Stimulated activated CD8-positive, alpha-beta memory T cell treated with anti-CD3 and anti-CD28 coated beads, Interleukin-7, amount 100 ng/mL, for 1 hour (primary cell): ENCODE measurements at places on chromosomes 2 and 18.

DNA sequence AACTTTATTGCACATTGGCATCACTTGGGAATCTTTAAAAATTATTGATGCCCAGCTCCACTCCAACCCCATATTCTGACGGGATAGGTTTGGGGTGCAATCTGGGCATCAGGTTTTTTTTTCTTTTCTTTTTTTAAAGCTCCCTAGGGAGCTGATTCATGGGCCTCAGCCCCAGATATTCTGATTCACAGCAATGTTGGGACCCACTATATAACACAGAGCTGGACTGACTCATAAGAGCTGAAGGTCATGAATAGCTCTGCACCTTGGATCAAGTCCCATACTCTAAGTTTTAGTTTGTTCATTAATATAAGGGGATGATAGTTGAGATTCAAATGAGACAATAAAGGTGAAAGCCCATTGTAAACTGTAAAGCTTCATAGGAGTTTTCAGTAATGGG is 191.1 kb upstream of the REV1 start:
- no peak for DNase-seq

DNA sequence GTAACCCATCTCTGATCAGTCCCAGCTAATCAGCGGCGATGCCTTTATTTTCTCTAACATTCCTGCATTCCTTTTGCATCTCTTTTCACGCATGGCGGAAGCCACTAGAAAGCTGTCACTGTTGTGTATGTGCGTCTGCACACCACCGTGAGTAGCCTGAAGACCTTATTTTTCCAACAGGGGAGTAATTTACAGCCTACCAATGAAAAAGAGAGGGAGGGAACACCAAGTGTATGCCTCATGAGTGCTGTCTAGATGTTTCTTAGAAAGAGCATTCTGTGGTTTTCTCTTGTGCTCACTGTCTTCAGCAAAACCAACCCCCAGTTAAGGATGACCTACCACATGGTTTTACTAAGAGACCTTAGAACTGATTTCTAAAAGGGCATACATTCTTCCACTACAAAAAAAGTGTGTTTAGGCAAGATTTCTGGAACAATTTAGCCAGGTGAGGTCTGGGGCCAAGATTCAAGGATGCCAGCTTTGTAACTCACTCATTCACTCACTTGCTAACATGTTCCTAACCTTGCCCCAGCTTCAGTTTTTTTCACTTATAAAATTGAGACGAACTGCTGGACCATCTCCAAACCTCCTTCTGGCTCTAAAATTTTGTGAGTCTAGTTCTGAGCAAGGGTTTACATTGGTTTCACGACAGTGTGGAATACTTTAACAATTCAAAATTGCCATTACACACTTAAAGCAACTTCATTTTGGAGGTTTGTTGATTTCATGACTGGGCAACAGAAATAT is 51.4 kb downstream of the BCL2 start:
- DNase-seq, result no peak

GRCh38 chr2:75500633-75501032 is 60.1 kb downstream of the EVA1A start:
- no peak for DNase-seq

- no peak for DNase-seq
Observed at GRCh38 chr2:62539606-62540407, 33.8 kb upstream of the TMEM17 start.

DNA sequence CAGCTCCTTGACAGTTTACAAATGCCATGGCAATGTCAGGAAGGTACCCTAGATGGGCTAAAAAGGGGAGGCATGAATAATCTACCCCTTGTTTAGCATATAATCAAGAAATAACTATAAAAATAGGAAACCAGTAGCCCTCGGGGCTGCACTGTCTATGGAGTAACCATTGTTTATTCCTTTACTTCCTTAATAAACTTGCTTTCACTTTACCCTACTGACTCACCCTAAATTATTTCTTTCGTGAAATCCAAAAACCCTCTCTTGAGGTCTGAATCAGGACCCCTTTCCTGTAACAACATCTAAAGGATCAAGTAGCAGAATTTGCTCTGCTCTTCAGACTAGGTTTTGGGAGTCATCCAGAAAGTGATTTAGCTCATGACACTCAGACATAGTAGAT is 43.7 kb downstream of the CD8B2 start:
- DNase-seq, result no peak

DNA sequence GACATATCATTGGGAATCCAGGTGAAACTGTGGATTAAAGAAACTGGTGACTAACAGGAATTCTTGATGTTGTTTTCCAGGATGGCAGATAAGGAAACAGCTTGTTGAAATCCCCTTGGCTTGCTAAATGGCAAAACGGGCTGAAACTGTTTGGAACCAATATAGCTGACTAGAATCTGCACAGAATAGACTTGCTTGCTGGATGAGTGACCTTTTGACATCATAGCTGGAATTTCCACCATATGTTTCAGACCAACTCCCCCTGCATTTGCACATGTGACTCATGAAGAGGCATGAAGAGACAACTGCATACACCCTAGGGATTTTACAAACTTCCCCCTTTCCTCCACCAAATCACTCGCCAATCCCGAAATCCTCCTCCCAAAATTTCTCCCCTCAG is 87.7 kb upstream of the LYPD1 start:
- no peak for DNase-seq

DNA sequence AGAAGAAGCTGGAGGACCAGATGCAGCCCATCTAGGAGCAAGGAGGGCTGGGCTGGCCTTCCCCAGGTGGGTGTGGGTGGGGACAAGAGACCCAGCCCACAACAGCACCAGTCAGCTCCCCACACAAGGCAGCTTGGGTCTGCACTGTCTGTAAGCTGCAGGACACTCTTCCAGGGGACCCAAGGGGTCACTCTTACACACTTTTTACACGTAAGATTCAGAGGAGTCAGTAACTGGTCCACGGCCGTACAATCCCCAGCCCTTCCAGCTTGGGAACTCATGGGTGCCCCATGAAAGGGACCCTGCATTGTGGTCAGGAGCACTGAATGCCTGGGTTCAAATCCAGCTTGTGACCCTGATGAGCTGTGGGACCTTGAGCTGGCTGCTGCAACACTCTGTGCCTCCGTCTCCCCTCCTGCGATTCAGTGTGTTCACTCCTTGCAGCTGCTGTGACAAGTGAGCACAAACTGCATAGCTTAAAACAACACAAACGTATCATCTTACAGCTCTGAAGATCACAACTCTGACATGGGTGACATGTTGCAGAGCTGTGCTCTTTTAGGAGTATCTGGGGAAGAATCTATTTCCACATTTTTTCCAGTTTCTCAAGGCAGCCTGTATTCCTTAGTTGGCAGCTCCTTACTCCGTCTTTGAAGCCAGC is 11.1 kb upstream of the SLC66A3 start:
- no peak for DNase-seq

GRCh38 chr2:63875131-63875527 is 33.4 kb downstream of the UGP2 start:
- DNase-seq, result no peak

DNA sequence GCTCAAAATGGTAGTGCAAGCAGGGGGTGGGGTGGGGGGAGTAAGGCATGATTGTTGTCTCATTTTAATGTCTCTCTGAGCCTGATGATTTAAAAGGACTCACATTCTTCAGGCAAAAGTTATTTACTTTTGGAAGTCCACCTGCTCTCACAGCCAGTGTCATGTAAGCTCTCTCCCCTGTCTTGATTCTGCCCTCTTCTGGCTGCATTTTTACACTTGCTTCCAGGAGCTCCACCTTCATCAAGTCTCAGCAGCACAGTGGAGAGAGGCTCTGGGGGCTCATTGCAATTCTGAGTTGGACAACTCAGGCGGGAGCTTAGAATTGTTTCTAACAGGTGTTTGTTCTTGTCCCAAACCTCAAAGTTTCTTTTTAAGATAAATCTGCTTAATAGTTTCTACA is 39.2 kb downstream of the GNAL start:
- DNase-seq, result no peak

DNA sequence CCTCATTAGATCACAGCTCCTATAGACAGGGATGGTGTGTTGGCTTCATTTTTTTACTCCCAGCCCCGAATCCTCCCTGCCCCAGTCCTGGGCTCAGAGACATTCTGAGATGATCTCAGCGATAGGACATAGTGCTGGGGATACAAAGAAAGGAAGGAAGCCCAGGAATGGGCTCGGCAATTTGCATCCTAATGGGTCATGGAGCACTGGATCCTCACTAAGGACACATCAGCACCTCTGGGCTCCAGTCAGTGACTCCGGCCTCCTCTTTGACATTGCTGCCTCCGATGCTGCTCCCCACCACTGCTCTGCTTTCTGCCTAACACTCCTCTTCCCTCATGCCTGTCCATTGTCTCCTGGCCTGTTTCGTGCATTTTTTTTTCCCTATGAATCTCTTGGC is 489.1 kb downstream of the STK39 start:
- DNase-seq, result no peak

GRCh38 chr18:30277676-30278075 is 764.9 kb downstream of the DSC3 start:
- no peak for DNase-seq

GRCh38 chr2:43328832-43329231 is 102.4 kb upstream of the ZFP36L2 start:
- DNase-seq, result no peak

GRCh38 chr2:240648650-240649275 is 23.5 kb downstream of the GPR35 start:
- DNase-seq, result no peak

DNA sequence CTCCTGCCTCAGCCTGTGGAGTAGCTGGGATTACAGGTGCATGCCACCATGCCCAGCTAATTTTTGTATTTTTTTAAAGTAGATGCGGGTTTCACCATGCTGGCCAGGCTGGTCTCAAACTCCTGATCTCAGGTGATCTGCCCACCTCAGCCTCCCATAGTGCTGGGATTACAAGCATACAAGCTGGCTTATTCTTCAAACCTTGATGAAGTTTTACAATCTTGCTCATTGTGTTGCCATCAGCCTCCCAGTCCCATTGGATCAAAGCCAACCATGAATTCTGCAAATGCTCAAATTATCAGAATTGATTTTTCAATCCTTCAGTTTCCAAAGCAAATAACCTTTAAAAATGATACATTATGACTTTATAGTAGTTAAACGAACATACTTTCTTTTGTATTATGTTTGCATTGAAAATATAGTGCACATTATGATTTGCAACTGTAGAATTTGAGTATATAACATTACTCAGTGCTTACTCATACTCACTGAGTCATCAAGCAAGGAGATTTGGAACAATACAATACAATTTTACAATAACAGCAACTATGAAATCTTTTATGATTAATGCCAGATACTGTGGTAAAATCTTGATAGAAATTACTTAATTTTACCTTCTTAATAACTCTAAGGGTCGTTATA is 1491.9 kb upstream of the CELF4 start:
- DNase-seq, result no peak

- DNase-seq, result no peak
Observed at GRCh38 chr2:43302182-43302960, 76.0 kb upstream of the ZFP36L2 start.

GRCh38 chr2:104873689-104874054 is 19.8 kb downstream of the POU3F3 start:
- no peak for DNase-seq

- DNase-seq, result no peak
Observed at GRCh38 chr2:8638327-8638726, 43.5 kb upstream of the ID2 start.

GRCh38 chr2:127047054-127047453 is 59.9 kb downstream of the BIN1 start:
- no peak for DNase-seq

- no peak for DNase-seq
Observed at GRCh38 chr2:212539072-212539880, 674 bp upstream of the ERBB4 start.

GRCh38 chr2:132416723-132417395 is at the start of gene GPR39:
TSS of gene GPR39 (plus strand) at chr2:132416805.
- no peak for DNase-seq

DNA sequence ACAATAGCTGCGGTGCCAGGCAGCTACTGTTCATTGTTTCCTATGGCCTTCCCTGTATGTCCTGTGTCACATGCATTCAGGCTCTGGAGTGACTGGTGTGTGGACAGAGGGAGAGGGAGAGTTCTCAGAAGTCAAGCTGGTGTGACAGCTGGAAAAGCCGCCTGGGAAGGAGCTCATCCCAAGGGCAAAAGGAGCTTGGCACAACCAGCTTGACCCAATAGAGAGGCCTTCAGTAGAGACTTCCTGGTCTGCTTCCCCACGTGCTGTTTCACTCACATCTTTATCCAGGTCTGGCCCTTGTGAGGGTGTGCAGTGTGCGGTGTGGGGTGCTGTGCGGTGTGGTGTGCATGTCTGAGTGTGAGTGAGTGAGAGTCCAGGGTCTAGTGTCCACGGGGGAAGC is 11.1 kb upstream of the NT5DC4 start:
- DNase-seq, result no peak

GRCh38 chr2:16609786-16610185 is 55.8 kb downstream of the CYRIA start:
- no peak for DNase-seq

DNA sequence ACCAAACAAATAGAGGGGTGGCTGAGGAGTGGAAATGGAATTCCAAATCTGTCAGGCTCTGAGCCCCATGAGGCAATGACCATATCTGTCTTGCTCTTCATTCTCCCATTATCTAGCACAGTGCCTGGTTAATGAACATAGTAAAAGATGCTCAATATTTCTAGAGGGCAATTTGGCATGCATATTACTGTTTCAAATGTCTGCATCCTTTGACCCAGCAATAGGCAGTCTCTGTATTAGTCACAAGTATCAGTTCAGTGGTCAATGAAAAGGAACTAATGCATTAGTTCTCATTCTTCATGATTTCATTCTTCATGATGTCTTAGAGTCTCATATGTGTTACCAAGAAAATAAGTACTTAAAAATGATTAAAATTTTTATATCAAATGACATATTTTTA is 28.4 kb upstream of the MALL start:
- no peak for DNase-seq

DNA sequence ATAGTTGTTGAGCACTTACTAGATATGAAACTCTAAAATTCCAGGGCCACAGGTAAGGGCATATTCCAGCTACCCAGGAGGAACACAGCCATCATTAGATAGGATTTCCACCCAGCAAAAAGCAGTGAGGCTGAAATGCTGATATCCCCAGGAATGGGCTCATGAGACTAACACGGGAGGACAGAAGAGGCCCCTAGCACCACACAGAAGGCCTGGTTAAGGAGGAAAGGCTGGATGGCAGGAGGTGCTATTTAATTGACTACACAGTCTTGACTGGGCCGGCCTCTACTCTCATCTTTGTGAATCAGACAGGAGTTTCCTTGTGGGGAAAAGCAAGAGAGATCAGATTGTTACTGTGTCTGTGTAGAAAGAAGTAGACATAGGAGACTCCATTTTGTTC is 61.7 kb downstream of the MRPL35 start:
- DNase-seq, result no peak

DNA sequence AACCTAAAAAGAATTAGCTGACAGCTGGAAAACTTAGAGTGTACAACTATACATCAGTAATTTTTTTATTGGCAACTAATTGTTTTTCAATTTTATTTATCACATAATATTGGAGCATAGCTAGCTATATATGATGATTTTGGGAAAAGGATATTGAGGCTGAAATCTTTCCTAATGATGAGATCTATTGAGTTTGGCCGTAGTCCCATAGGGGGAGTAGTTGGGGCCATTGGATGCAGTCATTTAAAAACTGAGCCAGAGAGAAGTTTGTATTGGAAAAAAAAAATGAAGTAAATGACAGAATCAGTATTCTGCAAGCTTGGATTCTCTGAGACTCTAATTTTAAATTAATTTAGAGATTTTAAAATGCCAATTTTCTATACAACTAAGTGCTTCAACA is 179.8 kb downstream of the LTBP1 start:
- no peak for DNase-seq

GRCh38 chr2:71018625-71019024 is 24.0 kb upstream of the TEX261 start:
- DNase-seq, result no peak

- DNase-seq, result no peak
Observed at GRCh38 chr18:35597758-35598157, 16.2 kb downstream of the GALNT1 start.
